Left colon (tissue), 2 donors: ENCODE measurements at places on chromosomes 12 and 14.
A peak's percentile ranks its signal among the peaks of the same experiment; 100 is the strongest.

DNA sequence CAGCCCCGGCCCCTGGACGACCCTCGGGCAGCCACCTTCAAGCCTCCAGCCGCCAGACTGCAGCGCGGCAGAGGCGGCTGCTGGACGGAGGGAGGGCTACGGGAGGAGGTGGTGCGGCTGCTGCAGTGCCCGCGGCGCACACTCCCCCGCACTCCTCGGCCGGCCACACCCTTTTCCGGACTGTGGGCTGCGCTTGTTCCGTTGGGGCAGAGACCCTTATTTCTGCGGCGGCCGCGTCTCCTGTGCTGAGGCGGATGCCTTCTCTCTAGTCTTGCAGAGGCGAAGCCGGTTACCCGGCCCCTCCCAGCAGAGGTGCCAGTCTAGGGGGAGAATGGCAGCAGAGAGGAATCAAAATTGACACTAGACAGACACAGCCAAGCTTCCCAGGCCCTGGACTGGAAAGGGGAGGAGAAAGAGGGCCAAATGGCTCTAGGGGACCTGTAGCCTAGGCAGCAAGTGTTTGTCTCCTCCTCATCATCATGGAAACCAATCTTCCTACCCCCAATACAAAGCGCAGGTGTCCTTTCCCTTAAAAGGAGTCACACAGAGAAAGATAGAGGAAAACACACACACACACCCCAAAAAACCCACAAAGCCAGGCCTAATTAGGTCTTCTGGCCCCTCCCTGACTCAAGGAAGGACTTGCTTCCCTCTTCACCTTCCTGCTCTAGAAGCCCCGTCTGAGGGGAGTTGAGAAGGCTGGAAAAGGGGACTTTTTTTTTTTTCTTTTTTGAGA is 1.3 kb downstream of the ESYT1 start:
- peak; percentile 75 for DNase-seq

- no peak for DNase-seq
Observed at GRCh38 chr14:94045563-94046345, 19.6 kb downstream of the OTUB2 start.

GRCh38 chr12:67419810-67420209 is 150.7 kb downstream of the CAND1 start:
- DNase-seq = no peak

DNA sequence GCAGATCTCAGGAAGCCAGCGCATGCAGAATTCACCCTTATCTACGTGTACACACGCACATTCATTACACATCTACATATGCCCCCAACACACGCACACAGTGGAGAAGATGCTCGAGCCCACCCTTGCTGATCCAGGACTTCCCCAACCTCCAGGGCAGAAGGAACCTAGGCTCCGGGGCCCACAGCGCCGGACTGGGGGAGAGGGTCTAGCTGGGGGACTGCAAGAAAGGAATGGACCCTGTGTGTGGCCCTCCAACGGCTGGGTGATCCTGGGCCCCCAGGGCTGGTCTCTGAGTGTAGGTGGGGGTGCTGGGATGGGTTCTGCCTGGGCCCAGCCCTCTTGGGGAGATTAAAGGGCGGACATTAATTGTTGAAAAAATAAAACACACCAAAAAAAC is 128.1 kb upstream of the C14orf180 start:
- DNase-seq = no peak

DNA sequence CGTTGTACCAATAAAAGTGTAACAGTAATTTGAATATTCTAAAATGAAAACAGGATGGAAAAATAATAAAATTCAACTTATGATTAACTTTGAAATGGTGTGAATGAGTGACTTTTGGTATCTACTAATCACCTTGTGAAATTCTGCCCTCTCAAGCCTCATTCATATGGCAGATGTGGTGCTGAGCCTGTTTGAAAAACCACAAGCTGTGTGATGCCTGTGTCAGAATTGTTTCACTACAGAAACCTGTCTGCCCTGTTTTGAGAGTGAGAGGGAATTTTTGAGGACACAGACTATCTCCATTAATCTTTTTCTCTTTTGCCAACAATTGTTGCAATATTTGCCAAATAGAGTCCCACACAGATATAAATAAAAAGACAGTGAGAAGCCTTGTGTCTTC is 3.9 kb upstream of the RNU6-7 start:
- DNase-seq = no peak

GRCh38 chr12:95424271-95424994 is 49.5 kb upstream of the METAP2 start:
- no peak for DNase-seq

GRCh38 chr12:97778111-97778510 is 315.5 kb downstream of the RMST start:
- DNase-seq = no peak

DNA sequence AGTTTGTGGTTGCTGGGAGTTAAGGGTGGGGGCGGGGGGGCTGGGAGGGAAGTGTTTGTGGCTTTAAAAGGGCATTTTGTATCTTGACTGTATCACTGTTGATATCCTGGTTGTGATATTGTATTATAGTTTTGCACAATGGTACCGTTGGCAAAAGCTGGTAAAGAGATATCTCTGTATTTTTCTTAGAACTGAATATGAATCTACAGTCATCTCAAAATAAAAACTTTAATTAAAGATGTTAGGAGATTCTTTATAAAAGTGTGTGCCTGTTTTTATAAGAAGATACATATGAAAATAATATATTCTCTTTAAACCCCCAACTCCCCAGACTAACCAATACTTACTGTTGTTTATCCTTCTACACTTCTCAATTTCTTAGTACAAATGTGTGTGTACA is 43.2 kb downstream of the TTC6 start:
- no peak for DNase-seq

GRCh38 chr14:73058922-73059673 is 764 bp downstream of the RBM25 start:
- DNase-seq = no peak

DNA sequence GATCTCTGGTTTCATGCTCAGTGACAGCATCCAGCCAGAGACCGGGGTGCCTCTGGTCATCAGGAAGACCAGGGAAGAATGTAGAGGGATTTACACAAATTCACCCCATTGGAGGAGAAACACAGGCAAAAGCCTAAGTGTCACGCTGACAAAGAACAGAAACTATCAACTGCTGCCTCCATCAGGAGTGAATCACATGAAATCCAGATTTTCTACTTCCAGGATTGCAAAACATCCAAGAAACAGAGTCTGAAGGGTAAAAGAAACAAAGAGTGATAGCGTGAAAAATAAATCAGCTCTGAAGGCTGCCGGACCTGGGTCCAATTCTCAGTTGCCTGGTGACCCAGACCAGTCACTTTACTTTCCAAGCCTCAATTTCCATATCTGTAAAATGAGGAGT is 136.1 kb upstream of the MAP1LC3B2 start:
- DNase-seq = no peak

DNA sequence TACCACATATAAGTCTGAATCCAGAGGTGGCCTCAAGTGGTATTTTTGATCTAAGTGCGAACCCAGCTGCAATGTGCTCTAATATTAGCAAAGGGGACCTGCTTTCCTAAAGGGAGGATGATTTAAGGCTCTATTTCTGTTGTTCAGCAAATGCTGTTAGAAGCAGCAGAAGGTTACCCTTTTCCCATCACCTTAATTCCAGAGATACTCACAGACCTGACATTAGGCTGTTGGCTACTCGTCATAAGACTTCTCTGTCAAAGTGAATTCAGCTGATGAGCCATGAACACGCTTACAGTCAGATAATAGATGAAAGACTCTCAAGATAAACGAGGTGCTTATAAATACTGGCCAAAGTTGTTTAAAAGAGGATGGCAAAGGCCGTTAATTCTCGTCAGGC is 308.7 kb upstream of the DDHD1 start:
- no peak for DNase-seq

- no peak for DNase-seq
Observed at GRCh38 chr12:122743895-122744525, 8.6 kb upstream of the DENR start.

- DNase-seq = no peak
Observed at GRCh38 chr12:101802486-101802885, 28.3 kb downstream of the GNPTAB start.

DNA sequence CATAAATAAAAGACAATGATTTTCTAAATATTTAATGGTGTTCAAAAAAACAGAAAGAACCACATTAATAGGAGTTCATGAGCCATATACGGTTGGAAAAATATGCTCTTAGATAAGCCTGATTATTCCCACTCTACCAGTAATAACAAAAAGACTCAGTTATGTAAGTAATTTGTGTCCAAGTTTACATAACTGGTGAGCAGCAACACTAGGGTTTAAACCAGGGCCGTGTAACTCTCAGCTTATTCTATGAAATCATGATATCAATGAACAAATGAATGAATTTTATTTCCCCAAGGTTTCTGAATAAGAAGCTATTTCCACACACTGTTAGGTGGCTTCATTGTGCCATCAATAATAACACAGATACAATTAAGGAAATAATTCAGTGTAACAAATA is 98.3 kb downstream of the GARIN6 start:
- no peak for DNase-seq

DNA sequence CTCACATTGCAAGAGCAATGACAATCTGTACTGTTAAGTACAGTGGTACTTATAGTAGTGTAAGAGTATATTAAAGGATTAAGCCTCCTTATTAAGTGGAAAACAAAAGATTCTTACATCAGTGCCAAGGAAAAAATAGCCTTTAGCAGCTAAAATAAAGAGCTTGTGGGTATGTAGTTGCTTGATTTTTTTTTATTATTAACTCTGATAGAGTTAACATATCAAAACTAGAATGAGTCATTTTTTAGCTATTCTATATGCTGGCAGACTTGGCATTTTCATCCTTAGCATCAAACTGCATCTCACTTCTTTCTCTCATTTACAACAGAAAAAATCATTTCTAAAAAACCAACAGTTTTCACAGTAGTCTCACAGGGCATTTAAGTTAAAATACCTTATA is 86.5 kb downstream of the ATP2B1 start:
- DNase-seq = no peak

GRCh38 chr14:94561656-94562010 is 391 bp downstream of the SERPINA4 start:
- no peak for DNase-seq

GRCh38 chr12:57008178-57008577 is 1.8 kb upstream of the ZBTB39 start:
- no peak for DNase-seq

DNA sequence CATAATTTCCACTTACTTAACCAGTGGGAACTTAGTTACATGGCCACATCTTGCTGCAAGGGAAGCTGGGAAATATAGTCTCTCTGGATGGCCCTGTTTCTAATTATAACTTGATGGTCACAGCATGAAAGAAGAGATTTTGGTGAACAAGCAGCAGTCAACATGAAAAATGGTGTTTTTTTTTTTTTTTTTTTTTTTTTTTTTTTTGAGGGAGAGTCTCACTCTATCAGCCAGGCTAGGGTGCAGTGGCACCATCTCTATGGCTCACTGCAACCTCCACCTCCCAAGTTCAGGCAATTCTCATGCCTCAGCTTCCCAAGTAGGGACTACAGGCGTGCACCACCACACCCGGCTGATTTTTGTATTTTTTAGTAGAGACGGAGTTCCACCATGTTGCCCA is 10.8 kb downstream of the SRGAP1 start:
- no peak for DNase-seq

GRCh38 chr12:51836041-51836826 is 12.3 kb downstream of the FIGNL2 start:
- no peak for DNase-seq

- DNase-seq = peak; percentile 41
Observed at GRCh38 chr14:58747181-58747580, 109.4 kb downstream of the DACT1 start.

GRCh38 chr12:110371408-110372055 is 32.0 kb downstream of the ANAPC7 start:
- DNase-seq = no peak

- peak; percentile 89 for DNase-seq
Observed at GRCh38 chr14:69693801-69694729, 72.9 kb upstream of the SRSF5 start.

- DNase-seq = no peak
Observed at GRCh38 chr12:7868391-7868790, 4.3 kb downstream of the SLC2A14 start.
